ENCODE measurements at places on chromosomes 5 and 9. TPM values are rescaled to one million over a fixed set of nuclear protein-coding genes. Genes with fewer than 3 reads are reported as not detected.

QRFP gene
- not detected for total RNA-seq

PCDHB10 gene
- 7.8 TPM for total RNA-seq

FNBP1 gene
- total RNA-seq, result 62.2 TPM

SLC23A1 gene
- not detected for total RNA-seq

PHF24 gene
- not detected for total RNA-seq

PCDHB3 gene
- total RNA-seq, result 8.8 TPM
